Fibroblast of the aortic adventitia (primary cell): ENCODE measurements at places on chromosomes 3 and 15.

DNA sequence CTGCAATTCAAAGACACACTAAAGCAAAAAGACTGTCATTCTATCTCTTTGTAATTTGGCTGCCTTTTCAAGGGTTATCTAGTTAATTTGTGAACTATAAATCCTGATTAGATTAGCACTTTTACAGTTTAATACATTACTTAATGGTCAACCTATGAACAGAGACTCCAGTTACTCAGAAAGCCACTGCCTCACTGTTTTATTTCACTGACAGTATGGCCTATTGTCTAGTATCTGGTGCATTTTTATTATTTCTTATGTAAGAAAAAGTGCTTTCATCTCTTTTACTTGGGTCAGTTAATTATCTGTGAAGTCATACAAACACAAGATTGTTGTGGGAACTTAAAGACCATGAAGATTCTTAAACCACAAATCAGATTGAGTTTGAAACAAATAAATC is 133.8 kb downstream of the ZBBX start:
- DNase-seq, result no peak

DNA sequence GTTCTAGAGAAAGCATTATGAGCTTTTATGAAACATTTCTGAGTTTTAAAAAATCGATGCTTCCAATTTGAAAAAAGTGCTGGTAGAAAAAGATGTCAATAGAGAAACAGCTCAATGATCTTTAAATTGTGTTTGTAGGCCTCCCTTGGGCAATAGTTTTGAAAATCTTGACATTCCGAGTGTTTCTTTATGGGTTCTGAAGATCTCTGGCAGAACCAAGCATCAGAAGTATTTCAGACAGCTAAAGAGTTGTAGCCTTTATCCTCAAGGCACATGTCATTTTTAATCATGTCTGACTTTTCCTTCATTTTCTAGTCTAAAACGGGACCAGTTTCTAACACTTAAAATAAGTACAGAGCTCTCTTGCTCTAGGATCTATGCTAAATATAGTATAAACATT is 188.1 kb upstream of the CBLB start:
- DNase-seq, result no peak

DNA sequence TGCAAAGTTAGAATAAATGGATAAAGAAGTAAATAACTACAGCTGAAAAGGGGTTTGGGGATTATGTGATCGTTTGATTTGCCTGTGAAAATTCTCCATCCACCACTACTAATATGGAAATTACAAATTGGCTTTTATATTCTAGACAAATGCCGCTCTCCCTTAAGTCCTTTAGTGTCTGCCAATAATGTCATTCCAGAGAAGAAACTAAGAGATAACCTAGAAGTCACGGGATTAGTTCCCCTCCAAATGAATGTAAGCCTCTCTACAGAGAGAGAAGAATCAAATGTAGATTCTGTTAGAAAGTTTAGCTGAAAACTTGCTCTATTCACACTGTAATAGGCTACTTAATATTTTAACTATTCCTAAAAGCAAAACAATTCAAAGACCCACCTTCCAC is 92.0 kb downstream of the ALDH1A2 start:
- no peak for DNase-seq

DNA sequence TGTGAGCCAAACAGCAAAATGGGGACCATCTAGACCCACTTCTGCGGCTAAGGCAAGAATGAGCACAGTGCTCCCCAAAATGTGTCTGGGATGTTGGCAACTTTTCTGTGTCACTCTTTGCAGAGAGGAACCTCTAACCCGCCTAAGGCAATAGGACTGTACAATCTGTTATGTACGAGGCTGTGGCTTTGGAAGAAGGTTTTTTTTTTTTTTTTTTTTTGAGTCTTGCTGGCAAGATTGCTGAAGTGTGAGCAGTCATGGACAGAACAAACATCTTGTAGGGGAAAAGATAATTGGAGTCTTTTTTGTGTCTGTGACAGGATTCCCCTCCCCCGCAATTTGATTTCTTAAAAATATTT is 7.2 kb downstream of the FEZF2 start:
- no peak for DNase-seq

DNA sequence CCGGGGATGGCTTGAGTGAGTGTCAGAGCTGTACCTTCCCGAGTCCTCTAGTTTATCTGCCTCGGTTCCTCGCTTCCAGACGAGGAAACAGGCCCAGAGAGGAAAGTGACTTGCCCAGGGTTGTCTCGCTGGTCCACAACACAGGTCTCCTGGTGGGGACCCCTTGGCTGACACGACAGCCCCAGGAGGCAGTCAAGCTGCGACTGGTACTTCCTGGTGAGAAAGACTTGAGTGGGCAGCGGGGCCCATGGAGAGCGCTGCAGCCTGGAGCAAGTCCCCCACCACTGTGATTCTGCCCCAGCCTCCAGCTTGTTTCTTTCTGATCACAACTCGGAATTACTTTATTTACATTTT is 600 bp upstream of the CHRNA5 start:
- no peak for DNase-seq

DNA sequence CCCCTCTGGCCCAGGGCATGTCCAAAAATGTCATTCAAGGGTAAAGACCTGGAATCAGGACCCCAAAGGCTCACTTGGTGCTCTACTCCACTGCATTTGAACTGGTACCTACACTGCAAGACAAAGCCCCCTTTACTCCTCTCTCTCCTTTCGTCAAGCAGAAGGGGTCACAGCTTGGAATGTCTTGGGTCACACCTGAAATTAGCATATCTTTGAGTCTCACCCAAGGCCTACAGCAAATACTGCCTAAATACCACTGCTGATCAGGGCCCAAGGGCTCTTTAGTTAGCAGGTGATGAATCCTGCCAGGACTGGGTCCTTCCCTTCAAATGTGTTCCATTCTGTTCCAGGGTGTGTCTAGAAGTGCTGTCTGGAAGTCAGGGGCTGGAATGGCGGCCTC is 320.6 kb downstream of the SV2B start:
- no peak for DNase-seq

- DNase-seq, result no peak
Measured at GRCh38 chr3:23161896-23162570, 41.1 kb upstream of the UBE2E2 start.

- peak; percentile 0 for DNase-seq
Measured at GRCh38 chr3:70646635-70647034, 334.2 kb upstream of the MDFIC2 start.

GRCh38 chr3:27880969-27881892 is 159.1 kb upstream of the EOMES start:
- no peak for DNase-seq

GRCh38 chr3:186616299-186616617 is 3.4 kb downstream of the AHSG start:
- DNase-seq, result no peak

DNA sequence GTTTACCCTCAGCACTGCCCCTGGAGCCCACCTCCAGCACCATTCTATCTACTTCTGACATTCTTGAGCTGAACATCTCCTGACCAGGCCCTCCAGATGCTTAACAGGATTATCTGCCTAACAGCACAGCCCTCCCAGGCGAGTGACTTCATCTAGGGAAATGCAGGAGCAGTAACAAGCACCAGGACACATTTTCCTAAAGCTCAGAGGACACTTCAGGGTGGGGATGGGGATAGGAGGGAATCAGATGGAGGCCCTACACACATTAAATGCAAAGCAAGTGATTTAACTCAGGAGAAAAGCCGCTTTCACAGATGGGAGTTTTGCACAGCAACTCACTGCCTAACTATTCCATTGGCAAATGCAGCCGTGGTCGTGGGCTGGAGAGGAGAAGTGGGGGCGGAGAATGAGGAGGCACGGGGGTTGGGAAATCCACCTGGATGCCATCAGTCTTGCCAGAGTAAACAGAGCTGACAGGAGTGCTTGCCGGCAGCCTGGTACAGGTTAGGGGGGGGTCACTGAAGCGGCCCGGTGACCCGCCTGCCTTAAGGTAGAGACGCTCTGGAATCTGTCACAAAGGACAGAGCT is 21.3 kb upstream of the BNC1 start:
- DNase-seq, result no peak

- no peak for DNase-seq
Measured at GRCh38 chr3:138594935-138595610, 1.0 kb upstream of the CEP70 start.

DNA sequence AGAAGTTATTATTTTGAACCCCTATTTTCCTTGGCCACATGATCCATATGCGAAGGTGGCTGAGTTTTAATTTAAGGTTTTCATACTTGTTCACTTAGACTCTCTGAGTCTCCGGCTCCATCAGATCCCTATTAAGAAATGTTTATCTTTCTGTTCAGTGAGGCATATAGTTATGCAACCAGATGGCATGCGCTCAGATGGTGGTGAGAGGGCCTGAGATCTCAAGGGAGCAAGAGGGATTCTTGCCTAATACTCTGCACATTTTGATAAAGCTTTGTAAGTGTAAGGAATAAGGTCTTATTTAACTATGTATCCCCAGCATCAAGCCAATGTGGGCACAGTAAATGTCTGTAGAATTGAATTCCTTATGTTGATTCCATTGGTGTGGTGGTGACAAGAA is 78.9 kb upstream of the DPH6 start:
- peak; percentile 94 for DNase-seq

DNA sequence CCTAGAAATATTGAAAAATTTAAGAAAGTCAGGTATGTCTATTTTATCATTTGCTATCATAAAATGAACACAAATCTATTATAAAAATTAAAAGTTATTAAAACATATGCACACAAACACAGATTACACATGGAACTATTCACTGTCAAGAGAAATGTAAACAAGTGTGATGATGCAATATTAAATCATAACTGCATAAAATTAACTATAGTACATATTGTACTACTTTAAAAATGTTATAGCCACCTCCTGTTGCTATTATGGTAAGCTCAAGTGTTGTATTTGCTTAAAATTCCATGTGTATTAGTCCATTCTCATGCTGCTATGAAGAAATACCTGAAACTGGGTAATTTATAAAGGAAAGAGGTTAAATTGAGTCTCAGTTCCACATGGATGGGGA is 54.7 kb upstream of the CMC1 start:
- DNase-seq, result no peak

GRCh38 chr3:144363856-144364255 is 392.2 kb downstream of the DIPK2A start:
- DNase-seq, result no peak

DNA sequence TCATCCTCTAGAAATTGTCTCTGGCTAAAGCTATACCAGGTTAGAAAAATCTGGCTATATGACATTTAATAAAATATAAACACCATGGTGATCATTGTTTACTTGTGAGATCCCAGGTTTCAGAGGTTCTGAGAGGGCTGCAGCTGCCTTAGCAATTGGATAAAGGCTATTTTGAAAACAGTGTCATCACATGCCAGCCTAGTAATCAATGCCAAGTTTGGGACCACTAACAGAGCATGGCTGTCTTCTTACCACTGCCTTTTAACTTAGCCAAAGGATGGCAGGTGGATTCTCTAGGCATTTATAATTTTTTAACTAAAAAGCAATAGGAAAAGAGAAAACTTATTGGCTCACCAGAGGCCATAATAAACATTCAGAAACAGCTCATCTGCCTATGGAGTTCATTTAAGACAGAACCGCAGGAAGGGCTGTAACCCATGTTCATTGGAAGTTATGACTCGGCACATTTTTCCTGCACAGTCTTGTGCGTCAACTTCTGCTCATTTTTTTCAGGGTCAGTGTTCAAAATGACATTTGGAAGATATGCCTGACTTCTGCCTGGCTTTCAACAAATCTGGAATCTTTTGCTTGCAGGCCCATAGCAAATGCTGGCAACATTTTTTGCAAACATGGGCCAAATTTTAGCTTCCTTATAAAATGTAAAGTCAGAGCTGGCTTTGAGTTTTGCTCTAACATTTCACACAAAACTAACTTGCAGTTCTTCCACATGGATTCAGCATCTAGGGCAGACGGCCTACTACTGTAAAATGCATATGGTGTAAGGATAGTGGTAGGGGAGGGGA is 476.0 kb upstream of the TBL1XR1 start:
- DNase-seq, result peak; percentile 98

DNA sequence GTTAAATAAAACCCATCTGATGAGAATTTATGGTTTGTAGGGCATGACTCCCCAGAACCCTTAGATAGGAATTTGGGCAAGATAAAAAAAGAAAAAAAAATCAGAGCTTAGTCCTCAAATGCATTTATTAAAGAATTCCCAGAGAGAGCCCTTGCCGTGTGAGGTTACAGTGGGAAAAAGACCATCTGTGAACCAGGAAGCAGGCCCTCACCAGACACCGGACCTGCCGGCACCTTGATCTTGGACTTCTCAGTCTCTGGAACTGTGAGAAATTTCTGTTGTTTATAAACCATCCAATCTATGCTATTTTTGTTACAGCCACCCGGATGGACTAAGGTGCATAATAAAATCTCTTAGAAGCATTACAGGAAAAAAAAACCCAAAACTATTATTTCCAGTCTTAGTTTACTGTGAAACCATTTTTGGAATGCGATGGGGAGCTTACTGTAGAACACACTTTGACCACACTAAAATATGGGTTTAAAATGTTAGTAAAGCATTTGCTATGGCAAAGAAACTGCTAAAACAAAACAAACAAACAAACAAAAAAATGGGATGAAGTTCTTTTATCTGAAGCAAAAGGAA is 72.2 kb downstream of the LEKR1 start:
- DNase-seq, result no peak

DNA sequence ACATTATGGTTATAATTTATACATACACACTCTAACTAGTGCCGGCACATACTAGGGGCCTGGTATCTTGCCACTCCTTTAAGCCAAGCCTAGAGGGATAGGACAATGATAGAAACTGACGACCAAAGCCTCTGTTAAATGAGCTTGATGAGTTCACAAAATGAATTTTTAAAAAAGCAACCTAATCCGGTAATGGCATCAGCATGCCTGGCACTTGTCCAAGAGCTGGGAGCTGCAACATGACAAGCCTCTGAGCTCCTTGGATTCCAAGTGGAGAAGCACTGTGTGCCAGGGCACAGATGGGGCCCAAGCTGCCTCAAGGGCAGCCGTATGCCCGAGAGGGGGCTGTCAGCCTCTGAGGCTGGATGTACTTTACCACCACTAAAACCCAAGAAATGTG is 9.7 kb downstream of the ETV5 start:
- peak; percentile 74 for DNase-seq

DNA sequence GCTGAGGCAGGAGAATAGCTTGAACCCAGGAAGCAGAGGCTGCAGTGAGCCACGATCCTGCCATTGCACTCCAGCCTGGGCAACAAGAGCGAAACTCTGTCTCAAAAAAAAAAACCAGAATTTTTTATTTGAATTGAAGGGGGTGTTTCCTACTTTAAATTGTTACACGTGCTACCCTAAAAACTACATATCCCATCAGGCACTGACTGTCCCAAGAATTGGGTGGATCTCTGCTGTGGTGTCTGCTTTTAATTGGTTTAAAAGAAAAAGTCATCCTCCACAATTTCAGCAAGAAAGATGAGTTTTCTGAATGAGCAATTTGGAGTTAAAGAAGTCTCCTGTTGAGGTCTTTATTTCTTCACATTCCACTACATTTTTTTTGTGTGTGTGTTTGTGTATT is 2.1 kb downstream of the PDIA3 start:
- peak; percentile 48 for DNase-seq

- DNase-seq, result no peak
Measured at GRCh38 chr15:39667382-39668127, 86.7 kb downstream of the THBS1 start.

DNA sequence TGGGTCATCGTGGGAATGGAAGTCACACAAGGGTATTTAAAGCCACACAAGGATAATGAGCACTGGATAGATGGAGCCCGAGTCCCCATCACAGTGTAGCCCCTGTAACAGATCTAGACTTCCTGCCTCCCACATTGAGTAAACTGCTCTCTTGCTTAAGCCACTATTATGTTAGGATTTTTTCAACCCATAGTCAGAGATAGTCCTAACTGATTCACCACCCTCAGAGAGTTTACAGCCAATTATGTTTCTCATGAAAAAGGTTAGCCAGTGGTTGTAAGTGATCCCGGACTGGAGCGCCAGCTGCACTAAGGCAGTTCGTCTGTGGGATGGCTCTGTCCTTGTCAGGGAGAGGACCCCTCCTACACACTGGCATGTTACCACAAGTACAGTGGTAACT is 77.0 kb downstream of the KLF13 start:
- peak; percentile 66 for DNase-seq
